ENCODE measurements at places on chromosomes 5 and 9.

- DNase-seq: no peak
Observed at GRCh38 chr9:29796291-29796952, 2223.1 kb upstream of the C9orf72 start.

GRCh38 chr9:16406526-16407225 is 463.8 kb downstream of the BNC2 start:
- no peak for DNase-seq

DNA sequence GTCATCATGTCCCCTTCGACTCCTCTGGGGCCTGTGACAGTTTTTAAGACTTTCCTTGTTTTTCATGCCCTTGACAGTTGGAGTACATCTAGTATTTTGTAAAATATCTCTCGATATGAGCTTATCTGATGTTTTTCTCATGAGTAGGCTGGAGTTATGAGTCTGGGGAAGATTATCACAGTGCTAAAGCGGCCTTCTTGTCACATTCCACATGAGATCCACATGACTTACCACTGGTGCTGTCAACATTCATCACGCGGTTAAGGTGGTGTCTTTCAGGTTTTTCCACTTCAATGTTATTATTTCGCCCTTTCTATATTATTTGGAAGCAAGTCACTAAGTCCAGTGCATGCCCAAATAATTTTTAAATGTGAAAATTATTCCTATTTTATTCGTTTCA is 17.1 kb upstream of the CAST start:
- DNase-seq: no peak

- DNase-seq: no peak
Observed at GRCh38 chr5:100840789-100841188, 62.3 kb downstream of the ST8SIA4 start.
